ENCODE measurements at places on chromosomes 5 and 9.
A peak's percentile ranks its signal among the peaks of the same experiment; 100 is the strongest.

DNA sequence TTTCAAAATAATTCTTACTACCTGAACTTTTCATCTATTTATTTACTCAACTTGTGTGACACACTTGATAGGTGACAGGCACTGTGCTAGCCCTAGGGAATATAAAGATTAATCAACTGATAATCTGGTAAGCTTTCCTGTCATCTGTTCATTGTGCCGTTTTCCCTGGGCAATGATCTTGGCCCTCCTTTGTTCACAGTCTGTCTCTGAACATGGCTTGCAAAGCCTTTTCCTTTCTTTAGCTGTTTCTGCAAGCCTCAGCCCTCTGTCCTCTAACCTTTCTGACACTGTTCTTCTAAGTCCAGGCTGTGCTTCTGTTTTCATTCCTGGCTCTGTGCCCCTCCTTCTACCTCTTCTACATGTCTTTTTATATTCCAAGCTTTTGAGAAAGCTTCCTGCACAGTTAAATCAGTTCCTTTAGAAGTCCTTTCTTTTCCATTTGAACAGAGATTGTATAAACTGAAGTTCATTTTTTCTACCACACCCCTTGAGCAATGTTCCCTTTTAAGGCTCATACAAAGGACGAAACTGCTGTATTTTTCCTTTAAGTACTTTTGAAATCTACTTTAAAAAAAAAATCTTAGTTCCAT, 803.0 kb upstream of the ZNF608 start:
- DNase-seq: no peak

DNA sequence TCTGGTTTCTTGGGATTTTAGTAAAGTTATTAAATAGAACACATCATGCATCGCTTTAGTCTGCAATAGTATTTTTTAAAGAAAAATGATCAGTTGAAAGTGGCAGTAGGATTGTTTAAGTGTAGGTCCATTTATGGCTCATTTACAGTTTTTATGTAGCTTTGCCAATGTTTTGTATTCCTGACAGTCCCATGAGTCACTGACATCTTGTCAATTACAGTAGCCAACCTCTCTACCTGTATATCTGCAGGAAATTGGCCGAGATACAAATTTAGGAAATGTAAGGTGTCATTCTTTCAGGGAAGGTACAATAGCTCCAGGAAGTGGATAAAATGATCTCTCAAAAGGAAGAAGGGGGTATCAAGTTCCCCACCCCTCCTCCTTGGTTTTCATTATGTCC, 47.7 kb upstream of the MTAP start:
- DNase-seq: no peak

GRCh38 chr5:176425138-176425537, 8.8 kb upstream of the CLTB start:
- no peak for DNase-seq

DNA sequence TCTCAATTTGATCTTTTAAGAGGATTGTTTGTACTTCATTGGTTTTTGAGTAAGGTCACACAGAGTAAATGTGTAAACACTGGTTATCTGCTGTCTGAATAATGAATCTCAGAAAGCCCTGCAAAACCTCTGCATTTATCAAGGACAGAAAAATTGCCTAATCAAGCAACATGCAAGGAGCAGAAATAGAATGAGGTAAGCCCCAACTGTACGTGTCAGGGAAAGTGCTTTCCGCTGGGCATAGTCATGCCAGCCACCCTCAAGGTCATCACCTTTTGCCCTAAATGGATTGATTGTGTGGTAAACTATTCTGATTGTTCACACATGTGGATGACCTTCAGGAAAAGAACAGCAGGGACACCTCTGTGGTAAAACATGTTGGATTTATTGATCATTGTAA, 376.9 kb upstream of the KCNN2 start:
- DNase-seq: no peak

- DNase-seq: no peak
Observed at GRCh38 chr9:113011911-113012381, at the start of gene ZNF883. Gene ZNF883, minus strand, starts transcription at chr9:113012192.

- no peak for DNase-seq
Observed at GRCh38 chr9:69922646-69923045, 102.0 kb downstream of the CFAP95 start.

- no peak for DNase-seq
Observed at GRCh38 chr5:141816598-141817399, 61.4 kb downstream of the PCDH1 start.

GRCh38 chr5:126736141-126736540, 40.8 kb upstream of the LMNB1 start:
- DNase-seq: no peak

DNA sequence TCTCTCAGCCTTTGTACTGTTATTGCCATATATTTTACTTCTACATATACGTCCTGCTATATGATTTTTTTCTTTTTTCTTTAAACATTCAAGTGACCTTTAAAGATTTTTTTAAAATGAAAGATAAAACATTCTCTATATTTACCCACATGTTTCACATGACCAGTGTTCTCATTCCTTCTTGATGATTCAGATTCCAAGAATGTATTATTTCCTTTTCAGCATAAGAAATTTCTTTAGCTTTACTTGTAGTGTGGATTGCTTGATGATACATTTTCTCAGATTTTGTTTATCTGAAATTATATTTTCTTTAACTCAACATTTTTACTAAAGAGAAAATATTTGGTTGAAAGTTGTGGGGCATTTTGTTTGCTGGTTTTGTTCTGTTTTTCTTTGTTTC, 792.1 kb downstream of the BRINP1 start:
- DNase-seq: no peak

GRCh38 chr5:142609142-142609541, 76.7 kb downstream of the FGF1 start:
- no peak for DNase-seq

GRCh38 chr5:161446655-161447054, 99.9 kb downstream of the GABRB2 start:
- no peak for DNase-seq

- DNase-seq: no peak
Observed at GRCh38 chr9:15572200-15572770, 19.4 kb downstream of the CCDC171 start.

DNA sequence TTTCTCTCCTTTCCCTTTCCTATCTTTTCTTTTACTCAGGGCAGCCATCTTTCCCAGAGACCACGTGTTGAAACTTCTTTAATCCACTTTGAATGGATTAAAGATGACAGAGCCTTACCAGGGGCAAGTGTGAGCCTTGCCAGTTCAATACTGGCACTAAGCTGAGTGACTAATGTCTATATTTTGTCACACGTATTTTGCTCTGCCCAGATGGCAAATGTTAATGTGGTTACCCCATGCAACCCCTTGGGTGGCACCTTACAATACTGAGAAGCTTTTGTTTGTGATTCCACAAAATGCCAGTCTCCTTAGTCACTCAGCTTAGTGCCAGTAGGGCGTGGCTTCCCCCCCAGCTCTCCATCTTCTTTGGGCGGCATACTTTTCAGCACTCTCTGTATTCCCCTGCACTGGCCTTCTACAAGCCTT, 24.8 kb downstream of the ANXA1 start:
- peak; percentile 60 for DNase-seq

- DNase-seq: no peak
Observed at GRCh38 chr9:86830356-86830755, 117.0 kb downstream of the GAS1 start.

DNA sequence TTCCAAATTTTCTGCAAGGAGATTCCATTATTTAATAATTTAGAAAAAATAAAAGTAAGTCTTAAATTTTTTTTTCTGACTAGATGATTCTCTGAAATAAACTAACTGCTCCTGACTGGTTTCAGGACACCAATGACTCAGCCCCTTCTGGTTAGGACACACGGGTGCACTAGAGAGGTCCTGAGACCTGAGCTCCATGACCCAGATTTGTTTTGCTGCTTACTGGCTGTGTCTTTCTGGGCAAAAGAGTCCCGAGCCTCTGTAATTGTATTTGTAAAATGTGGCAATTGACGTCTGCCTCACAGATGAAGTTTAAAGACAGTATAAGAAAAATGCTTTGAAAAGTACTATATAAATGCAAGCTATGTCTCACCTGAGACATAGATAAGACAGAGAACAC, 89.1 kb downstream of the SLC24A2 start:
- no peak for DNase-seq

- DNase-seq: no peak
Observed at GRCh38 chr5:81019748-81020147, 59.6 kb downstream of the RASGRF2 start.

GRCh38 chr5:141945511-141946051, 12.4 kb downstream of the PCDH12 start:
- DNase-seq: no peak

DNA sequence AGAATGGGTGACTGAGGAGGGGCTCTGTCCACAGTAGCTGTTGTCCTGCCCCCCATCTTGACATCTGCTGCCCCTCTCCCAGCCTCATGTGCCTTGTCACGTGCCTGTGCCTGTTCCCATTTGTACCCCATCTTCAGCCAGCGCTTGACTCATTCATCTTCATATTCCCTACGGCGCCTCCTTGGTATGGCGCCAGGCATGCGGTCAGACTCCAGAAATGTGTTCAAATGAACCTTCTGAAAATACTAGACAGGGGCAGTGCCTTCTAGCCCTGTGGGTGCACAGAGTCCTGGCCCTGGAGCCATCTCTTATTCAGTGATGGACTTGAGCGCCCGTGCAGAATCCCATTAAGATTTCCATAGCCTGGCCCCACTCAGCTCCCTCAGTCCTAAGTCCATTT, 46.2 kb downstream of the CFAP77 start:
- DNase-seq: no peak

DNA sequence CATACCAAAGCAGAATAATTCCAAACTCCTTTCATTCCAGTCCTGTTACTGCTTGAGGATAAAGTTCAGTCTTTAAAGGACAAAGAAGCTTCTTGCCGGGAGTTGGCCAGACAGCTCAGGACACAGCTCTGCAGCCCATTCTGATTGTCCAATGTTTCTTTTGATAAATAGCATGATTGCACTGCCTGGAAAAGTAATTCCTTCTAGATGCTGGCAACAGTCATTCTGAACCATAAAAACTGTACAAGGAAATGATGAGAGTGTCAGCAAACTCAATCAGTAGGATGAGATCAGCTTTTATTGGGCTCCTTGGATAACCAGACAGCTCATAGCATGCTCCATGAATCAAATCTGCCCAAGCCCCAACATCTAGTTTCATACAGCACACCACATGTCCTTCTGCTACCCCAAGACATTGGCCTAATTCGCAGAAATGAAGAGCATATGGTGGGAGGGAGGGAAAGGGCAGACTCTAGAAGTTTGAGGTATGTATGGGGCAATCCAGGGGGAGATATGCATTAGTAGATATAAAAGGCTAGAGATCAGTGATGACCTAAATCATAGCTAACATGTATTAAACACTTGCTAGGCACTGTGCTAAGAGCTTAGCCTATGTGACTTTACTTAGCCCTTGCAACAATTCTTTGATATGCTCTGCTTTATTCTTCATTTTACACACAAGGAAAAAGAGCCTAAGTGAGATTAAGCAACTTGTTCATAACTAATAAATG, 219.9 kb upstream of the NREP start:
- no peak for DNase-seq

GRCh38 chr9:70962761-70963440, 158.5 kb downstream of the TRPM3 start:
- no peak for DNase-seq

DNA sequence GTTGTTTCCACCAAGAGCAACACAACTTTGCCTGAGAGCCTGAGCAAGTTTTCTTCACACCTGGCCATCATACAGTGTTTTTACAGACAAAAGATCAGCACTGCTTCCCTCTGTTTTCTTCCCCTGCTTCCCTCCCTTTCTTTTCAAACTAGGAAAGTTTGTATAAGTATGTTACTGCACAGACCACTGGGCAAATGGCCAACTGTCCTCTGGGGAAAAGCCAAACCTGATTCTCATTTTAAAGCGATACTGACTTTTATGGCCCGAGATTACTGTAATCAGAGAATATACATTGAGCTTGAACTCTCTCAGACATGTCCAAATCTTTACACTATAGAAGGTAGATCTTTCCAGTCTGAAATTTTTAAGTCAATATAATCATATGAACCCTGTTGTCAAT, 415.0 kb downstream of the NFIB start:
- DNase-seq: no peak

- no peak for DNase-seq
Observed at GRCh38 chr9:101440714-101441230, 5.2 kb upstream of the ALDOB start.

DNA sequence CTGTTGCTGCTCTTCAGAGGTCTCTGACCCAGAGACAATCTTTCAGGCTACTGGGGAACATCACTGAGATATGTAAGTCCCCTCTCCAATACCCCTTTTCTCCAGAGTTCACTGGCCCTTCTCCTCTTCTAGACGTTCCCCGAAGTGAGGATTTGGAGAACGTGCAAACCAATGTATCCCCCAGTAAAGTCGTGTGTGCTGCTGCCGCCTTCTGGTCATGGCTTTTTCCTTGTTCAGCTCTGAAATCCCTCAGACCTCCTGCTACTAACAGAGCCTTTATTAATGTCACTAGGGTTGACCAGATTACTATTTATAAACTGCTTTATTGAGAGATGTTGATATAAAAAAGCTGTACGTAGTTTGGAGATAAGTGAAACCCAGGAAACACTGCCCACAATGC, 1028.6 kb downstream of the CDH9 start:
- no peak for DNase-seq

DNA sequence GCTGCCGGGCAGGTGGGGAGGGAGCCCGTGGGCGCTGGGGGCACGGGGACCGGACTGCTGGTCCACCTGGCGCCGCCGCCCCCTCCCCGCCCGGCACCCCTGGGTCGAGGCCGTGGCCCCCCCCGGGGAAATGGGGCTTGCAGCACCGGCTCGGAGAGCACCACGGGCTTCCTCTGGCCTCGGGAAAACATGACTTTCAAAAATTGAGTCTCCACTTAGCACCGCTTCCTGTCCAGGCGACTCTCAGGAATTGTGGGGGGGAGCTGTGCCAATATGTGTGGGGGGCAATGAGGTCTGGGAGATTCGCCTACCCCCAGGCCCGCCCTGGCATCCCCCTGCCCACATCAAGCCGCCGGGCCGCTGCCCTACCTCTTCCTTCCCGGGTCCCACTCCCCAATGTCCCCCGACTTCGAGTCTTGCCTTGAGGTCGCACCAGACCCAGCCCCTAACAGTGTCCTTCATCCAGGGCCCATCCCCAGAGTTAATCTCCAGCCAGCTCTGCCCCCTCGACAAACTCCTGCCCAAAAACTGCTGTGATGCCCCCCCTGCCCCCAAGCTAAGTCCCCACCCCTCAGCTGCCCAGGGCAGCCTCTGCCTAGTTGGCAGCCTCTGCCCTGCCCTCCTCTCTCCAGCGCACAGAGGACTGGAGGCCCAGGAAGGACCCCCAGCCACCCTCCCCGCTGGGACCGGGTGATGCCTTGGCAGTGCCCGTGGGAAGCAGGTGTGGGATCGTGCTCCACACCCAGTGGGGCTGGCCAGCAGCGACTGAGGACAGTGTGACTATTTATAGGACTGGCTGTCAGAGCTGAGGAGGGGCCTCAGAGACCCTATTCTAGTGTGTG, 3.9 kb downstream of the EGFL7 start:
- DNase-seq: peak; percentile 97

GRCh38 chr5:88404405-88404804, 135.8 kb upstream of the TMEM161B start:
- DNase-seq: no peak

- no peak for DNase-seq
Observed at GRCh38 chr9:28539434-28540070, 966.3 kb upstream of the C9orf72 start.

GRCh38 chr5:16578474-16578883, 38.3 kb downstream of the RETREG1 start:
- DNase-seq: no peak

GRCh38 chr9:117286245-117286644, 128.6 kb downstream of the ASTN2 start:
- DNase-seq: no peak
